Fibroblast of skin of left biceps (primary cell): ENCODE measurements at places on chromosomes 4 and X.

- DNase-seq: no peak
Observed at GRCh38 chr4:100189820-100190642, at the start of gene DDIT4L. Gene DDIT4L, minus strand, starts transcription at chr4:100190468. Its CDS starts 485 bp downstream, at chr4:100189983.

GRCh38 chr4:118954246-118954645 lies 65.6 kb downstream of the SYNPO2 start:
- no peak for DNase-seq

GRCh38 chrX:132171881-132172280 lies 44.1 kb upstream of the FRMD7 start:
- DNase-seq: peak; percentile 37

- no peak for DNase-seq
Observed at GRCh38 chr4:54781756-54782155, 124.0 kb downstream of the KIT start.

DNA sequence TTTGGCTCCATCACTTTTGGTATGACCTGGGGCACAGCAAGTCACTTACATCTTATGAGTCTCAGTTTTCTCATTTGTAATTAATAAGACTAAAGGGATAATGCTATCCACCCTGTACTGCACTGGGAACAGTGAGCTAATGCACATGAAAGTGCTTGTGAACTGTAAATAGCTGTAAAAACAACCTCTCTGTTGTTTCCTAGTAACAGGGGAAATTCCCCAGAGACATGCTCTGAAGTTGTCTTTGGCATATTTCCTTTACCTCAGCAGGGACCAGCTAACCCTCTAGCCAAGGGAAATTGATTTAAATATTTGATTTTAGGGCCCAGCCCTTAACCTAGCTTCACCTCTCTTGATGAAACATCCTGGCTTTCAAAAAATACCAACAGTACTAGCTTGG lies 6.1 kb upstream of the CYSLTR1 start:
- no peak for DNase-seq

- no peak for DNase-seq
Observed at GRCh38 chr4:115824630-115825029, 711.2 kb upstream of the NDST4 start.
